Stimulated activated CD4-positive, alpha-beta T cell treated with anti-CD3 and anti-CD28 coated beads, Interleukin-15, amount 100 ng/mL, for 1 hour (primary cell): ENCODE measurements at places on chromosomes 5 and 9.

DNA sequence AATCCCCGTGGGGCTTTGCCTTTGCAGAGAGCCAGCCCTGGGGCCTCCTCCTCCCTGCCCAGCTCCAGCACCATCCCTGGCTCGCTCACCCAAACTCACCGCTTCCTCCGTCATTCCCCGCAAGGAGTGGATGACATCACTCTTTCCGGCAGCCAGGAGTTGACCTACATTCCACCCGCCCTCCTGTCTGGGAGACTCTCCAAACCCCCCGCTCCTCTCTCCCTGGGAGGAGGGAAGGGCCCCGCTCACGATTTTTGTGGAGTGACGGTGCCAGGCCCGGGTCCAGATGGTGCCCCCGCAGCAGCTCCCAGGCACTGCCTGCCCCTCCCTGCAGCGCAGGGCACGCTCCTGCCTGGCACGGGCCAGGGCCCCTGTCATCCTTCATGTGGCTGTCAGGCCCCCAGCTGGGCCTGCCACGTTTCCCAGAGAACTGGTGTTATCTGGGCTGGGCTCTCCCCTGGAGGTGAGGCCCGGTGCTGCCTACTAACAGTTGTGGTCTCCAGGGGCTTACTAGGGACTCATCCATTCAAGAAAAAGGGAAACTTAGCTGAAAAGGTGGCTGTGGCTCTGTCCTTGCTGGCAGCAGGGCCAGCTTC, 52.3 kb downstream of the NTNG2 start:
- DNase-seq = no peak

- no peak for DNase-seq
These were observed 61.4 kb upstream of the EPB41L4A start for GRCh38 chr5:112480501-112480900.

GRCh38 chr9:17394881-17395510, 183.9 kb upstream of the SH3GL2 start:
- no peak for DNase-seq

DNA sequence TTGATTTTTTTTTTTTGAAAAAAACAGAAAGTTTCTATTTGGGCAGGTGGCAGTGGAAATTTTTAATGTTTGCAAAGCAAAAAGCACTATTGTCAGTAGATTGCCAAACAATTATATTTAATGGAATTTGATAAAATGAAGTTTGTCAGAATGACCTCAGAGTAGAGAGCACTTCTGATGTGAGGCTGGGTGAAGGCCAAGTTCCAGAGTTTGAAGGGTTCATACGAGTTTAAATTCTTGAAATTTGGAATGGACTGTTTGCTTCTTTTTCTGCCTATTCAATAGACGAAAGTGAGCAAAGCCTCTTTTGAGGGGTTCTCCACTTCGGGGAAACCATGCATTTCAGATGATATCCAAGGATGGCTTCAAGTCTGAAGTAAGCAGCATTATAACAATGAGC, 7.4 kb downstream of the SHC3 start:
- DNase-seq = no peak

- no peak for DNase-seq
These were observed 70.1 kb upstream of the FSTL4 start for GRCh38 chr5:133682451-133682850.

DNA sequence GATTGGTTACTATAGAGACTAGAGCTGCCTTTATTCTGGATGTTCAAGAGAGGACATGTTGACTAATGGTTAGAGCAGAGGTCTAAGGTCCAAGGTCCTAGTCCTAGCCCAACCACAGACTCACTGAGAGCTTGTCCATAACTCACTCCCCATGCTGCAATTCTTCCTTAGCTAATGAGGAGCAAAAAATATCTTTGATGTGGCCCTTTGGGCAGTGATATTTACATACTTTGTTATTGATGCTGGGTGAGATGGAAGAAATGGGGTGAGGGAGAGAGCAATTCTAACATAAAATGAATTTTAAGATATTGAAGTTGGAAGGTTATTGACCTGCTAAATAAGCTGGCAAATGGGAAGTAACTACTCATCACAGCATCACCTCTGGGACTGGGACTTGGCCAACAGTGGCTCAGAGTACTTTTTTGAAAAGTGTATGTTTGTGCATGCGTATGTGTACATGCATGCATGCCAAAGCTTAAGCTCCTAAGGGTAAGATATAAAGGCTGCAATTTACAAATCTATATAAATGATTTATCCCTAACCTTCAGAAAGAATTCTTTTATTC, 58.0 kb upstream of the ANKRD55 start:
- DNase-seq = no peak

DNA sequence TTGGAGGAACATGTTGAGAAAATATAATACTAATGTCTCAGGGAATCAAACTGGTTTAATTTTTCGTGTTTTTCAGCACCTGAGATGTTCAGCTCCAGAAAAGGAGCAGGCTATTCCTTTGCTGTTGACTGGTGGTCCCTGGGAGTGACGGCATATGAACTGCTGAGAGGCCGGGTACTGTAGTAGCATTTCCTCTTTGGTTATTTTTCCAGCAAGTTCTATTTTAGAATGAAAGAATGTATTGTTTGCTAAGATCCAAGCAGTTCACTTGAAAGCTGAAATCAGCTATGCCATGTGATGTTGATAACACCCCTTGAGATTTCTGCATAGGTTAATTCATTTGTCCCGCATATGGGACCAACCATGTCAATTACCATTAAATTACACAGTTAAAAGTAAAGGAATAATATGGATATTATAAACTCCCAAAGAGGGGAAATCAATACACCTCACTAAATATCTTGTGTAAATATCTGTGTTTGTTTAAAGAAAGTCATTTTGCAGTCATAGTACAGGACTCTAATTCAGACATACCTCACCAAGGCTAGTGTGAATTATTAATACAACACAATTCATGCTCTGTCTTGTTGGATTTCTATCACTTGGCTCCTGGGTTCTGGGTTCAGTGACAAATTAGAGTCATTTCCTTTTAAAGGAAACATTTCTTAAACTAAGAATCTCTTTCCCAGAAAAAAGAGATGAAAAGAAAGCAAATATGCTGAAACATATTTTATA, 126.8 kb downstream of the STK32A start:
- DNase-seq = no peak

- no peak for DNase-seq
These were observed 250.9 kb downstream of the CD180 start for GRCh38 chr5:66945389-66946349.

DNA sequence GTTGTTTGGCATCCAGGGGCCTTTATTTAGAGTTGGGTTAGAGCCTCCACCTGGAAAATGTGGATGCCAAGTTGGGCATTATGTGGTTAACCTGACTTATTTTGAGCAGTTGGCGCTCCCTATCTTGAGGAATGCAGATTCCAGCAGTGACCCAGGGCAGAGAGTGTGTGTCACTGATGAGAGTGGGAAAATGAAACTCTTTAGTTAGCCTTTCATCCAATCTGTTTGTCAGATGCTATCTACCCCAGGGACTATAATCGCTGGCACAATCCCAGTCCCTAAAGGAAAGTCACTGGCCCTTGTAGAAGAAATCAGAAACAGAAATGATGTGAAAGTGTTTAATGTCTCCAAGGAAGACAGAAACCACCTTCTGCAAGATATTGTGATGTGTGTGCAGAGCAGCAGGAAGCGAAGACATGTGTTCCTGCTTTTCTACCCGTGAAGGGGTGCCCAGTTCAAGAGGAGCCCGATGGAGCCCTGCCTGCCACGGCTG, 10.2 kb upstream of the STING1 start:
- DNase-seq = no peak

- no peak for DNase-seq
These were observed 106.0 kb downstream of the CD180 start for GRCh38 chr5:67090593-67090992.

DNA sequence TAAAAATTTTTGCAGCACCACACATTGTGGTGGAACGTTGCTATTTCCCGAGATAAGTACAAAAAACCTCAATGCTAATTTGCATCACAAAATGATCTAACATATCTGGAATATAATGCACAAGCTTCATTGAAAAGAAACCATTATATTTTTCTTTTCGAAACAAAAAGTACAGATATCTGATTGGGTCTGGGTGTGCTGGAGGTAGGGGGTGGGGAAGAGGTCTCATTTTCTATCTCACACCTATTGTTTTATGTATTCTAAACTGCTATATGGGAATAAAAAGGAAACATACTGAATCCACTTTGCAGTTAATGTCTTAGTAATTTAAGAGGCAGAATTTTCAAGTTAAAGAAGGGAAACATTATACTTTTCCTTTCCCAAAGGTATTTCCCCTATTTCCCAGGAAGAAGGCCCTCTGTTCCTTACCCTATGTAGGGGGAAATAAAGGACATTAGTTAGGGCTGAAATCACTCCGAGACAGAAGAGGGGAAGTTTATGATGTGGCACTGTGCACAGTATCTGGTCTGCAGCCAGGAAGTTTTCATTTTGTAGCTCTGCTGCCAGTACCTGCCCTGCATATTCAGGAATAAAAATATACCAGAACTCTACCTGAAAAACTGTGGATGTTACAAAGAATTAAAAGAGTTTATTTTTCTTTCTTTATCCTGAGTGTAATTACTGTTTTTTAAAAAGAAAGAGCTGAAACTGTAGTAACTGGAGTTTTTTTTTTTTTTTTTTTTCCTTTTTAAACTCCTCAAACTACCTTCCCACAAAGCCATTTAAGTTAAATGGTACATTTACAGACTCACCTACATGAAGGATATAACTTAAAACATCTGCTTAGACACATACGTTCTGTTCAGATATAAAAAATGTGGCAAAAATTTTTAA, 7.4 kb downstream of the MEF2C start:
- no peak for DNase-seq

DNA sequence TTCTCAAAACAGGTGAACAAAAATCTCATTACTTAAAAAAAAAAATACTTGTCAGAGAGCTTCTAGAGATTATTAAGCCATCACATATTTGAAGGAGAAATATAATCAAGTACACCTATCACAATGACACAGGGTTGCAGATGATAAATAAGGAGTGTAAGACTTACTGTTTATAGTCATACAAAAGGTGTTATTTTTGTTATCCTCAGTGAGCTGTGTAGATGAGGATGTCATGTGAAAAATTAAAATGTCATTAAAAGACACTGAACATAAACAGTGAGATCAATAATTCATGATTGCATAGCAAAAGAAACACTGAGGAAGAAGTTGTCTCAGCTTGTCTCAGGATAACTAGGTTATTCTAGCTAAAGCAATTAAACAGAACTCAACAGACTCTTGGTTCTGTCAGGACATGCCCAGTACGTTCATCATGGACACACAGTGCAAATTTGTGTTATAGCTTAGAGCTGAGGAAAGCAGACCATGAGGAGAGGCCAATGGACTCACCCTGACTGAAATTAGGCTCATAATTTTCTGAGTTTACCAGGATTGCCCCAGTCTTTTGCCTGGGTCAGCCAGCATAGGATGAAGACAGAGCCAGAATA, 1162.6 kb upstream of the C9orf72 start:
- no peak for DNase-seq

DNA sequence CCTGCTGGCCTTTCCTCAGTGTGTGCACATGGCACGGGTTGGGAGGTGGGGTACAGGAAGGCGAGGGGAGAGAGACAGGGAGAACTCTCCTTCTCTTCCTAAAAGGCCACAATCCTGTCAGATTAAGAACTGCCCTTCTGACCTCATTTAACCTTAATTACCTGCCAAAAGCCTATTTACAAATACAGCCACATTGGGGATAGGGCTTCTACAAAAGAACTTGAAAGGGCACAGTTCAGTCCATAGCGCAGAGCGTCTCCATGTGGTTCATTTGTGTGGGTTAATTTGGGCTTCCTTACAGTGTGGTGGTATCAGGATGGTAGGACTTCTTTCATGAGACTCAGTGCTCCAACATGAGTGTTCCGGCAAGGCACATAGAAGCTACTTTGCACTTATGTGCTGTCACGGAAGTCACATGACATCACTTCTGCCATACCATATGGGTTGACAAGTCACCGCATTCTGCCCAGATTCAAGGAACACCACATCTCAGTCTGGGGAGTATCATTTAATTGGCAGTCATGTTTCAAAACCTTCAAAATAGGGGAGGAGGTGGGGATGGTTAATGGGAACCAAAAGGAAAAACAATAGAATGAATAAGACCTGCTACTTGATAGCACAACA, 46.8 kb downstream of the NLN start:
- DNase-seq = no peak

DNA sequence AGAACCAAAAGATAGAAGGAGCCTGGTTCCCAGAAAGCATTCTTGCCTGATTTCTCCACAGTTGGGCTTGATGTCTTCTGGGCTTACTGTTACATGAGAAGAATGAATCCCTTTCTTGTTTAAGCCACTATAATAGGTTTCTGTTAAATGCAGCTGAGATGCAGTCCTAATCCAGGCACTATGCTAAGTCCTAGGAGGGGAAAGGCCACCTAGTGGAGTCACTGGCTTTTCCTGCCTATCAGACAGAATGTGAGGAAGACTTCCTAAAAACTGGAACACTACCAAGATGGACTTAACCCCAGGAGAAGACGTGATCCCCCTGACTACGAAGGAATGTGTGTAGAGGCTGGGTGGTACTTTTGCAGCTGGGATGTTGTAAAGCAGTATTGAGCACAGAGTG, 34.3 kb upstream of the FSD1L start:
- DNase-seq = no peak

DNA sequence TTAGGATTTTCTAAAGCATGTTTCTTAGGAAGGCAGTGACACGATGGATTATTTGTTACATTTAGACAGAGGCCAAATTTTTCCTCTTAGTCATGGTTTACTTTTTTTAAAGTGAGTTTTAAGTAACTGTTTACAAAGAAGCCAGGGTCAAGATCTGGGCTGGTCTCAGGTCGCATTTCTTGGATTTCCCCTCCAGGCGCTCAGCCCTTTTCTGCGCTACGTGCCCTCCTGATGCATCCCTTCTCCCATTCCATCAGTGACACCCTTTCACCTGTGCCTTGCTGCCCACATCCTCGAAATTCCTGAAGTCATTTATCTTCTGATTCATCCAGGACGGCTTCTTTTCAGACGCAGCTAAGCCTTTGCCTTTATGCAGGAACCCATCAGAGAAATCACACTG, 330.3 kb downstream of the IRX1 start:
- DNase-seq = no peak

DNA sequence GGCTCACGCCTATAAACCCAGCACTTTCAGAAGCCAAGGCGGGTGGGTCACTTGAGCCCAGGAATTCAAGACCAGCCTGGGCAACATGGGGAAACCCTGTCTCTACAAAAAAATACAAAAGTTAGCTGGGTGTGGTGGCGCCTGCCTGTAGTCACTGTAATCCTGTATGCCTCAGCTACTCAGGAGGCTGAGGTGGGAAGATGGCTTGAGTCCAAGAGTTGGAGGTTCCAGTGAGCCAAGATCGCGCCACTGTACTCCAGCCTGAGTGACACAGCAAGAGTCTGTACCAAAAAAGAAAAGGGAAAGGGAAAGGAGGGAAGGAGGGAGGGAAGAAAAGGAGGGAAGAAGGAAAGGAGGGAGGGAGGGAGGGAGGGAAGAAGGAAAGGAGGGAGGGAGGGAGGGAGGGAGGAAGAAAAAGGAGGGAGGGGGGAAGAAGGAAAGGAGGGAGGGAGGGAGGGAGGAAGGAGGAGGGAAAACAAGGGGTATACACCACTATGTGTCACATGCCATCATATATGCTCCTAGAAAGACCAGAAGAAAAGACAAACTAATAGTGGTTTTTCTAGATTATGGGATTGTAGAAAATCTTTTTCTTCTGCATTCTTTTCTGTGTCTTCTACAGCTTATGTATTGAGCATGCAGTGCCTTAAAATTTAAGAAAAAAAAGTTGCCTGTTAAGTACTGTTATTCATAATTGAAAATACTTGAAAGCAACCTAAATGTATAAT, 240.1 kb downstream of the DENND1A start:
- DNase-seq = no peak
